Muscle of arm (tissue), 14 donors: ENCODE measurements at places on chromosomes 7 and 10. TPM values are rescaled to one million over a fixed set of nuclear protein-coding genes. Genes with fewer than 3 reads are reported as not detected.

The INTS15 gene
- polyA plus RNA-seq = 26.4 TPM

The C10orf95 gene
- polyA plus RNA-seq = not detected

The GSTO2 gene
- not detected for polyA plus RNA-seq

The TRIM50 gene
- polyA plus RNA-seq = 0.60 TPM

The GOLGA7B gene
- polyA plus RNA-seq = 0.25 TPM
